ENCODE measurements at places on chromosomes 3 and 15. TPM values are rescaled to one million over a fixed set of nuclear protein-coding genes. Genes with fewer than 3 reads are reported as not detected.

The CHRNB4 gene
- total RNA-seq, result not detected

The PFN2 gene
- total RNA-seq, result 10.8 TPM

The UBE2Q2 gene
- total RNA-seq, result 25.4 TPM

The P2RY1 gene
- 1.7 TPM for total RNA-seq

The LIPH gene
- not detected for total RNA-seq

The TTLL13 gene
- 0.20 TPM for total RNA-seq

The ALDH1A3 gene
- 39.8 TPM for total RNA-seq

The SLC38A3 gene
- total RNA-seq, result not detected

The KCNAB1 gene
- 0.53 TPM for total RNA-seq

The DPH3 gene
- total RNA-seq, result 21.7 TPM

The REC114 gene
- total RNA-seq, result not detected

The LTF gene
- total RNA-seq, result 3.1 TPM

The NEIL1 gene
- 7.9 TPM for total RNA-seq

The MKRN2OS gene
- total RNA-seq, result not detected

The ONECUT1 gene
- total RNA-seq, result not detected

The RGMA gene
- not detected for total RNA-seq

The C2CD4A gene
- total RNA-seq, result not detected

The UNC13C gene
- not detected for total RNA-seq

The GOLGA6L9 gene
- 0.69 TPM for total RNA-seq

The GPR87 gene
- total RNA-seq, result not detected

The CADPS gene
- total RNA-seq, result not detected

The TMEM108 gene
- total RNA-seq, result 0.67 TPM

The STRIT1 gene
- not detected for total RNA-seq

The SIDT1 gene
- not detected for total RNA-seq

The KNSTRN gene
- 74.7 TPM for total RNA-seq

The CTXN2 gene
- total RNA-seq, result not detected

The TGM5 gene
- not detected for total RNA-seq

The GOLGA8Q gene
- not detected for total RNA-seq

The LDHAL6B gene
- not detected for total RNA-seq

The CCR8 gene
- total RNA-seq, result not detected

The GABRR3 gene
- total RNA-seq, result not detected

The CFAP92 gene
- total RNA-seq, result 0.27 TPM

The ARPP21 gene
- not detected for total RNA-seq

The C3orf80 gene
- not detected for total RNA-seq
